Sigmoid colon (tissue), 7 donors: ENCODE measurements at places on chromosomes 5 and 9. TPM values are rescaled to one million over a fixed set of nuclear protein-coding genes. Genes with fewer than 3 reads are reported as not detected.

- H3K36me3 ChIP-seq = no peaks in the 10 kb centered on the region
- H3K27me3 ChIP-seq = peaks cover 10% of the 10 kb centered on the region
- H3K27ac ChIP-seq = no peak overlapping the region
These were observed 29.4 kb upstream of the TTLL11 start for GRCh38 chr9:122122468-122122867.

DNA sequence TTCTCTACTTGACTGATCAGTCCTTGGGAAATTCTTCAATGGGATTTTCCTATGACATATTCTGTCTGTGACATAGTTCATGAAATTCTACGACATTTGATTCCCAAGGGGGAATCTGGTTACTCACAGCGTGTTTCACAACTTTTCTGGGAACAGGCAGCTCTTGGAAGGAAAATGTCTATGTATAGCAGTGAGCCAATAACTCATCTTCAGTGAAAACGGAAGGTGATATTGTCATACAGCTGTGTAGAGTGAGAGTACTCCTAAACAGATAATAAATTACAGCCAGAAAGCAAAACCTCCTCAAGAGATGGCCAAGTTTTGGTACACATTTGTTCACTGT, 91.4 kb downstream of the C9orf152 start:
- peak overlapping the region; percentile 56 for H3K27ac ChIP-seq
- H3K4me3 ChIP-seq = no peak overlapping the region
- DNase-seq = no peak
- H3K4me1 ChIP-seq = peaks cover 27% of the 10 kb centered on the region
- no peaks in the 10 kb centered on the region for H3K27me3 ChIP-seq

The SLC45A2 gene
- total RNA-seq = not detected

GRCh38 chr9:84819491-84819991, 150.0 kb downstream of the NTRK2 start:
- H3K27me3 ChIP-seq = no peaks in the 10 kb centered on the region
- DNase-seq = no peak
- no peak overlapping the region for H3K27ac ChIP-seq

The CXXC5 gene
- 17.1 TPM for total RNA-seq

The ACSL6 gene
- 1.8 TPM for total RNA-seq

DNA sequence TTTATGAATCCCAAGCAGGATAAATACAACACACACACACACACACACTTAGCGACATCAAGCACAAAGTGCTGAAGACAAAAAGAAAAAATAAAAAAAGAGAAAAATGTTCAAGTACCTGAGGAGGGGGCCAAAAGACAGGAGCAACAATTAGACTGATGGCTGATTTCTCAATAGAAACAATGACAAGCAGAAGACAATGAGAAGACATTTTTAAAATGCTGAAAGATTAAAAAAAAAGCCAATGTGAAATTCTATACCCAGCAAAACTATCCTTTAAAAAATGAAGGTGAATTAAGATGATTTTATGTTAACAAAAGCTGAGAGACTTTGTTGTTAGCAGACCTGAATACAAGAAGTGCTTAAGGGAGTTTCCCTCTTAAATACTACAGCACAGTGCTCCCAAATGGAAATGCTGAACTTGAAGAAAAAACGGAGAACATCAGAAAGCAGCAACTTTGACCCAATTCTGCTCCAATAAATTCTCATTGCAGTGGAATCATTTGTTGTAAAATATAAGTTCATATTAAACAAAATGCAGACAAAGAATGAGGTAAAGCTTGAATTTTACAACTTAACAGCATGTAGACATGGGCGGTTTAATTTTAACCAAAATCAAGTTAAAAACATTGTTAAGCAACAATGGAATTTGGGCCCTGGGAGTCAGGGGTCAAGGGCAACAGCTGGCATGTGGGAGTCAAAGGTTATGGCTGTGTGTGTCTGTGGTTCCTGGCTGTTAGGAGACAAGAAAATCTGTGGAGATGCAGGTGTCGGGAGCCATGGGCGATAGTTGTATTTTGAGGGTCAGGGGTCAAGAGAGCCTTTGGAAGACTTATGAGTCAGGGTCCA, 776 bp upstream of the RANBP17 start:
- no peak for DNase-seq
- no peaks in the 10 kb centered on the region for H3K36me3 ChIP-seq
- no peaks in the 10 kb centered on the region for H3K27me3 ChIP-seq
- no peak overlapping the region for H3K27ac ChIP-seq
- H3K4me3 ChIP-seq = peak overlapping the region; percentile 58

GRCh38 chr9:81266086-81266485, 423.3 kb downstream of the TLE1 start:
- H3K4me3 ChIP-seq = no peak overlapping the region
- no peaks in the 10 kb centered on the region for H3K27me3 ChIP-seq
- no peak overlapping the region for H3K27ac ChIP-seq
- no peaks in the 10 kb centered on the region for H3K36me3 ChIP-seq
- H3K4me1 ChIP-seq = no peaks in the 10 kb centered on the region

DNA sequence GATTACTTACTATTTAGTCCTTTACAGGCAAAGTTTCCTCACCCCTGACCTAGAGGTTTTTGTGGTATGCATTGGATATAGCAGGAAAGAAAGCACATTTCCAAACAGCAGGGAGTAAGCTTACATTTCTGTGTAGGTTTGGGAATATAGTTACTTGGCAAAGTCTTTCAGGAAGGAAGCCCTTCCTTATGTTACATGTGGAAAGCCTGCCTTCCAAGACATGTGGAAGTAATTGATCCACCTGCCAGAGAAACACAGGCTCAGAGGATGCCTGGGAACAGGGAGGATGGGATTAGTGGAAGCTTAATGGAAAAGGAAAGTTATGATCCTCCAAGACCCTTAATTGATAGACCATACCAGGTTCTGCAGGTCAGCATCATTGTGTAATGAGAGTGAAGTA, 87.3 kb upstream of the PPP1R2B start:
- H3K27ac ChIP-seq = no peak overlapping the region
- no peak for DNase-seq
- H3K4me1 ChIP-seq = no peaks in the 10 kb centered on the region
- no peak overlapping the region for H3K4me3 ChIP-seq
- H3K27me3 ChIP-seq = no peaks in the 10 kb centered on the region
- peaks cover 8% of the 10 kb centered on the region for H3K36me3 ChIP-seq

- H3K27ac ChIP-seq = no peak overlapping the region
- no peaks in the 10 kb centered on the region for H3K36me3 ChIP-seq
- H3K4me1 ChIP-seq = no peaks in the 10 kb centered on the region
- no peak for DNase-seq
These were observed 58.7 kb upstream of the ANKRD55 start for GRCh38 chr5:56291661-56292374.

DNA sequence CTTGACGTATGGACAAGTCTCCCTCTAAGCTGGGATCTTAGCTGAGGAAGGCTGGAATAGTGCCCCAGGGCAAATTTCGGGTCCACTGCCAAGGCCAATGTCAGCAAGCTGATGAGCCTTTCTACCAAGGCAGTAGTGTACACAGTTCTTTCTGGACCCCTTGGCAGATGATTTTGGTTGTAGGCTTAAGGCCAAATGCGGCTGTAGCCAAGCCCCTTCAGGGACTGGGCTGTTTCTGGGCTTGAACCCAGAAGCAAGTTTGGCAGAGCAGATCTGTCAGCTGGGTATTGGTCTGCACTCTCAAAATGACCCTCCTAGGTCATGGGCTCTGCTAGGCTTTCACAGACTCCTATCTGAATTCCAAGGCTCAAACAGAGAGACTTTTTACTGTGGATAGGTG, 121.6 kb downstream of the ADAMTSL1 start:
- no peak overlapping the region for H3K4me3 ChIP-seq
- H3K36me3 ChIP-seq = no peaks in the 10 kb centered on the region
- H3K27me3 ChIP-seq = no peaks in the 10 kb centered on the region
- no peak for DNase-seq
